ENCODE measurements at places on chromosomes 12 and 14.

- no peak for DNase-seq
Observed at GRCh38 chr12:83700838-83701237, 1014.1 kb downstream of the TMTC2 start.

DNA sequence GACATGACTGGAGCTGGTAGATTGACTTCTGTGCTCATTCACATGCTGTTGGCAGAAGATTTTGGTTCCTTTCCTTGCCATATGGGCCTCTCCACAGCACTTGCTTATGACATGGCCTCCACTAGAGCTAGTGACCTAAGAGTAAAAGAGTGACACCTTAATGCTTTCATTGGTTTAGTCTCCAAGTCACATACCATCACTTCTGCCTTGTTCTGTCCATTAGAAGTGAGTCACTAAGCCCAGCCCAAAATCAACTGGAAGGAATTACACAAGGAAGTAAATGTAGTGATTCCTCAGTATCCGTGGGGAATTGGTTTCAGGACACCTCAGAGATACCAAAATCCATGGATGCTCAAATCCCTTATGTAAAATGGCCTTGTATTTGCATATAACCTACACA lies 81.3 kb downstream of the PPHLN1 start:
- DNase-seq, result no peak

DNA sequence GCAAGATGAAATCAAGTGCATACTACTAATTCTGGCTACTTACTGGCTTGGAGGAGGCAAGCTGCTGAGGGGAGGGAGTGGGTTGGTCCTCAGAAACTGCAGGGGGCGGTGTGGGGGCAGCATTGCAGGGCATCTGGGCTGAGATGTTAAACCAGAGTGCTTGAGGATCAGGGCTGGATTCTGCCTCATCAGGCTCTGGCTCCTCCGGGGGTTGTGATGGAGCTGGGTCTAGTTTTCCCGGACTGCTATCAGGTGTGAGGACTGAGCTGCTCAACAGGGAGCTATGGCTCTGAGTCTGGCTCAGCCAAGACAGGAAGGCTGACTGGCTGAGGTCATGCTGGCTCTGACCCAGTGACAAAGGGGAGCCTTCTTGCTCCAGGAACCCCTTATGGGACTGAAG lies 28.6 kb downstream of the BAZ2A start:
- DNase-seq, result no peak

DNA sequence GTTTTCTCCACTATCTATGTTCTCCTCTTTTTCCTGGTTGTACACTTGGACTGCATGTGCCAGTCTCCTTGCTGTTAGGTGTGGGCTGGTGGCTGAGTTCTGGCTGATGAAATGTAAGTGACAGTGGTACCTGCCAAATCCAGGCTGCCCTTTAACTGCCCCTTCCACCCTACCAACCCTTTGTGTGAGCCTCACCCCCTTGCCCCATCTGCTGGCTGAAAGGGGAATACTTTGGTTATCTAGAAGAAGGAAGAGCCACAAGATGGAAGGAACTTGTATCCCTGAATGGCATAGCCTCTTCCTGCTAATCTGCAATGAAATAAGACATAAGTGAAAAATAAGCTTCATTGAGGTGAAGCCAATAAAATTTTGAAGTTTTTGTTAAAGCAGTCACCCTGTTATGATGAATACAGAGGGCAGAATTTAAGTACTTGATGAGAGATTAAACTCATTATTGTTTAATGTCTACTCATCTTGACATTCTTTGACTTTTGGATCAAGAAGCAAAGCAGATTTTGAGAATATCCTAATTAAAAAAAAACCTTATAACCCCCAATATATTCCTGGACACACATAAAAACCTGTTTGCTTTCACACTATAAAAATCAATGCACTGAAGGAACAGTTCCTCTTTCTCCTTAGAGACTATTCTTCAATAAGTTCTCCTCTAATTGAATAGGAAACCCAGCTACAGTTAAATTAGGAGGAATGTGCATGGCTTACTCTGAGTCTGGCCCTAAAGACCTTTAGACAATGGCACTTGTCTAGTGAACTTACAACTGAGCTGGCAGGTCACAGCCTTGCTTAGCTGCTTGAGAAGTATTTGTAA lies 262.6 kb upstream of the BTG1 start:
- no peak for DNase-seq

GRCh38 chr12:117140397-117141096 lies 41.3 kb upstream of the TESC start:
- DNase-seq, result no peak

- no peak for DNase-seq
Observed at GRCh38 chr12:4311776-4312175, 9.2 kb upstream of the TIGAR start.

GRCh38 chr12:22481547-22482104 lies 62.7 kb downstream of the C2CD5 start:
- DNase-seq, result no peak

- no peak for DNase-seq
Observed at GRCh38 chr12:123530668-123531067, 2.9 kb downstream of the RILPL1 start.
